Stimulated activated naive B cell treated with anti-CD40 and anti-IgM and Interleukin-4, amounts not matched to agents 10 μg/mL and 1 μg/mL and 100 μg/mL, for 72 hours (primary cell): ENCODE measurements at places on chromosomes 3 and 15.

DNA sequence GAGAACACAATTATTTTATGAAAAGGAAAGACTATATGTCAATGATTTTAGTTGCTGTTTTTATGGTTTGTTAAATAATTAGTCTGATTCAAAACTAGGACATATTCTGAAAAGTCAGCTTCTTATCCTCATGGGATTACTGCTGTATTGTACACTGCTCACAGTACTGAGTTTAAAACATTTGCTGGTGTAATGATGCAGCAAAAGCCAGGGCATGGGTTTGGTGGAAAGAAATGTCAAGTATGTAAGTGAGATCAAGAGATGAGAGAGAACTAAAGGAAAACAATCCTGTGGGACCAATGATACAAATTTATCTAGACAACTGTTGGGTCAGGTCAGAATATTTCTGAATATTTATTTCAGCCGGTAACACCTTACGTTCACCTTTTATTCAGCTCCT, 210.1 kb upstream of the ARHGEF26 start:
- no peak overlapping the region for H3K27ac ChIP-seq
- H3K36me3 ChIP-seq = no peaks in the 10 kb centered on the region
- no peak for DNase-seq
- no peaks in the 10 kb centered on the region for H3K4me1 ChIP-seq
- no peaks in the 10 kb centered on the region for H3K27me3 ChIP-seq
- H3K4me3 ChIP-seq = no peak overlapping the region

DNA sequence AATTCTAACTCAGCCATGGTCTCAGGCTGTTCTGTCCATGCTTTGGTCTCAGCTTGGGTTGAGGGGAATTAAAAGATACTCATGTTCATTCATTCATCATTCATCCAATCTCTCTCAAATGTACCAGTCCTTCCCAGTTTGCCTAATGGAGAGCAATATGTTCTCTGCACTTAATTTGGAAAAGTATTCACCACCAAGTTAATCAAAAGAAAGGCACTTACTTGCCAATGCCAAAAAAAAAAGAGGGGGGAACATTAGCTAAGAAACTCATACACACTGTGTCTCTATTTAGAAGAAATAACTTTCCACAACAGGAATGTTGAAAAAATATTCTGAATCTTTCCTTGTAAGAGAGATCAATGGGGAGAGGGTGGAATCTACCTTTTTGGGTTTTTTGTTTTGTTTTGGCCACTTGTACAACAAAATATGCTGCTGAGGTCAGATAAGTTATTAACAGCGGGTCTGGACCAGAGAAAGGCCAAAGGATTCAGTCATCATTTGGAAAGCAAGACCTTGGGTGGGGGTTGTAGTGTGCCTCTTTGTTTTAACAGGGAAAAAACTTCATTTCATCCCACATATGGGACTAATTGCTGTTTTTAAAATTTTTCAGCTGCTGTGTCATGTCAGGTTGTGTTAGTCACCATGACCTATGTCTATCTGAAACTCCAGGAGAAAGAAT, 152.3 kb downstream of the FBN1 start:
- H3K4me3 ChIP-seq = no peak overlapping the region
- H3K27ac ChIP-seq = no peak overlapping the region
- no peaks in the 10 kb centered on the region for H3K4me1 ChIP-seq
- no peaks in the 10 kb centered on the region for H3K27me3 ChIP-seq
- DNase-seq = no peak
- no peaks in the 10 kb centered on the region for H3K36me3 ChIP-seq

DNA sequence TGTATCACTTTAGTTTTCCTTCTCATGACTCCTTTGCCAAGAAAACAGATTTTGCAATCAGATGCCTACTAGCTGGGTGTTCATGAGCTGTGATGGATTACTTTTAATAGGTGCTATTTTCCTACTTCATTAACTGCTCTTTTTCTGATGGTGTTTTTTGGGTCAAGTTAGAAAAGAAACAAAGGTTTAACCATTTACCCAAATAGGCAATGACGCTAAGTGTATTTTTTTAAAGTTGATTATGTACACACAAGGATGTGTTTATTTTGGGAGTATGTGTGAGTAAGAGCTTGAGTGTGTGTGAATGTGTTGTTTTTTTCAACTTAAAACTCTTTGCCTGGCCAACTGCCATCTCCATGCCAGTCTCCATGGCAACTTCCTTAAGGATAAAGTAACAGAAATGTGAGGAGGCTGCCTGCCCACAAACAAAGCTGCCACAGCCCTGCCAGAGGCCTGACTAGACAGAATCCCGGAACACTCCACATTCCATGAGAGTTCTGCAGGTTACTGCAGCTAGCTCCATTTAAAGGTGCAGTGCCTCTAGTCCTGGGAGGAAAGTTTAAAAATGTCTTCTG, 215.6 kb upstream of the RBMS3 start:
- H3K27me3 ChIP-seq = no peaks in the 10 kb centered on the region
- no peak overlapping the region for H3K27ac ChIP-seq
- H3K4me1 ChIP-seq = no peaks in the 10 kb centered on the region
- H3K36me3 ChIP-seq = no peaks in the 10 kb centered on the region
- no peak overlapping the region for H3K4me3 ChIP-seq
- DNase-seq = no peak

DNA sequence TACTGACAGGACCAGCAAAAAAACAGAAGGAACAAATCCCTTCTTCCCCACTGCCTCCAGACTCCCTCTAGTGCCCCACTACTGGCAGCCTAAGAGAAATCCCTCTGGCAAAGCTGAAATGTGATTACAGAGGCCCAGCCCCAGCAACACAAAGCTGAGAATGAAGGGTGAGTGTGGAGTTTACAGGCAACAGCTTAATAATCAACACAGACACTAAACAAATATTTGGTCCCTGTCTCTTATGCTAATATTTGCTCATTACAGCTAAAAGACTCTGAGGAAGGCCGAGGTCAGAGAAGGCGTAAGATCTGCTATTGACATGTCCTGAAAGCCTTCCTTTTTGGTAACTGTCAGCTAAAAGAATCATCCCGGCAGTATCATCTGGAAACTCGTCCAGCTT, 308.5 kb upstream of the RASGRP1 start:
- DNase-seq = no peak
- H3K4me1 ChIP-seq = no peaks in the 10 kb centered on the region
- no peaks in the 10 kb centered on the region for H3K36me3 ChIP-seq
- no peak overlapping the region for H3K4me3 ChIP-seq
- no peak overlapping the region for H3K27ac ChIP-seq

- peaks cover 41% of the 10 kb centered on the region for H3K4me1 ChIP-seq
- peak overlapping the region; percentile 45 for H3K27ac ChIP-seq
- peaks cover 5% of the 10 kb centered on the region for H3K36me3 ChIP-seq
- peak overlapping the region; percentile 88 for H3K4me3 ChIP-seq
- H3K27me3 ChIP-seq = no peaks in the 10 kb centered on the region
- DNase-seq = no peak
These were observed 2.0 kb downstream of the ATP2C1 start for GRCh38 chr3:130895690-130896488.

DNA sequence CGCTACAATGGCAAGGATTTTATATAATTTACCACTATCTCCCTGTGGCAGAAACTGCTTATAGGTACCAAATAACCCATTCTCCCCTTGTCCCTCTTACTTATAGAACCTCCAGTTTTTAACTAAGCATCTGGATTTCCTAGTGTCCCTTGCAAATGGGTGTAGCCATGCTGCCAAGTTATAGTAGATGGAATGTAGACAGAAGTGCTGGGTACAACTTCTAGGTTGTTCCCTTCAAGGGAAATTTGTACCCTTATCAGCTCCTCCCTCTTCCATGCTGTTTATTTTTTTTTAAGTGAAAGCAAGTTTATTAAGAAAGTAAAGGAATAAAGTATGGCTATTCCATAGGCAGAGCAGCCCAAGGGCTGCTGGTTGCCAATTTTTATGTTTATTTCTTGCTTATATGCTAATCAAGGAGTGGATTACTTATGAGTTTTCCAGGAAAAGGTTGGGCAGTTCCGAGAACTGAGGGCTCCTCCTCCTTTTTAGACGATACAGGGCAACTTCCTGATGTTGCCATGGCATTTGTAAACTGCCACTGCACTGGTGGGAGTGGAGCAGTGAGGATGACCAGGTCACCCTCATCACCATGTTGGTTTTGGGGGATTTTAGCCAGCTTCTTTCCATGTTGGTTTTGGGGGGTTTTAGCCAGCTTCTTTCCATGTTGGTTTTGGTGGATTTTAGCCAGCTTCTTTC, 40.1 kb upstream of the TM4SF19 start:
- peaks cover 52% of the 10 kb centered on the region for H3K36me3 ChIP-seq
- peaks cover 3% of the 10 kb centered on the region for H3K4me1 ChIP-seq
- H3K27ac ChIP-seq = no peak overlapping the region
- no peak for DNase-seq

DNA sequence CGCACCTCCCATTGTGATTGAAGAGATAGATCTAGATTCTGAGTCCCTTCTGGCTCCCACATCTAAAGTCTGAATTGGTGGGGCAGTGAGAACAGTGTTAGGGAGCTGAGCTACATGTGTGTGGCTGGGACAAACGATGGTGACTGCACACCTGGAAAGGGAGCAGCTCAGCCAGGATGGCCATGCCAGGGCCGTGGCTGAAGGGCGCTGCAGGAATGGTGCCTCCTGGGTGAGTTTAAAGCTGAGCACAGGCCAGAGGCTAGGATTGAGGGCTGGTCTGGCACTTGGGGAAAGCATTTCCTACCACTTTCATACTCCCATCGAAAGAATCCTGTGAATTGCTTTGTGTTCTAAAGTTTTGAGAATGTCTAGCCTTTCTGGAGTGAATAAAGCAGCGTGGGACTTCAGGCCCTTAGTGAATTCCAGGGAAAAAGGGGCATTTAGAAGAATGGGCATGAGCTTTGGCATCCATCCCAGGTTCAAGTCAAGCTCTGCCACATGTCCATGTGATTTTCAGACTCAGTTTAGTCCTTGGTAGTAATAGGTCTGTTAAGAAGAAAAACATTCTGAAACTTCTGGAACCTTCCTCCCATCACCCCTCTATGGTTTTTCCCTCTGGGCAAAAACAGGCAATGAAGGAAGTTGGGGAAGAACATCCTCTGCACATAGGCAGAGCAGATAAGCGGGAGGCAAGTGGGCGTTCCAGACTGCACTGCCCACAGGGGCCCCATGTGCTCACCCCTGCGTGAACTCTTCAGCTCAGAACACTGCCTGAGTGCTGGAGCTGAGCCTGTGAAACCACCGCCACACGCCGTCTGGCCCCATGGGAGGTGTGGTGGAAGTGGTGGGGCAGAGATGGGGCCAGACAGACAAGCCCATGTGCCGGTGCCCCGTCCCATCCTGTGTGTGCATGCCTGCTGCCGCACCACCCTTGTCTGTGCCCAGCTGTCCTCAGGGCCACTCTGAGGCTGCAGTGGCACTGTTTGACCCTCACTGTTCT, 12.9 kb upstream of the CPNE9 start:
- no peaks in the 10 kb centered on the region for H3K27me3 ChIP-seq
- DNase-seq = peak; percentile 70
- peak overlapping the region; percentile 2 for H3K4me3 ChIP-seq
- H3K4me1 ChIP-seq = peaks cover 36% of the 10 kb centered on the region
- peaks cover 88% of the 10 kb centered on the region for H3K36me3 ChIP-seq

DNA sequence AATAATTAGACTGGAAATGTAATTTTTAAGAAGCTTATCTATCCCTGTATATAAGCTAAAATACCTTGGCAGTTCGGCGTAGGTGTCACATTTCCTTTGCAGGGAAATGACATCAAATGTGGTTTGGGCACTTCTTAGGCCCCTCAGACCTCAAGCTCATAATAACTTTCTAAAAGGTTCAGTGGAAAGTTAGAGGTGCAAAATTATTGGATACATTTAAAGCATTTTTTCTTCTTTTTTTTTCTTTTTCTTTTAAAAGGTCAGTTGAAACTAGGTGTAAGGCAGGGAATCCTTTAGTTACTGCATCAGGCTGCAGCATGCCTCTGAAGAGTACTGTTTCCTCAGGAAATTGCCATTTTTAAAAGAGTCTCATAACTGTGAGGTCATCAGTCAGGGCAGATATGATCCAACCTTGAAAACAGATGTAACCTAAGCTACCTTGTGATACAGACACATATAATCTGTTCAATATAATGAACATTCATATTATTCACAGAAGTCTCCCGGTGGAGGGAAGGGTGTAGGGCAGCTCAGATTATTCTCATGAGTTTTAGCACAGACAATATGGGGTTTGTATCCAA, 4.8 kb downstream of the SACM1L start:
- peaks cover 2% of the 10 kb centered on the region for H3K27me3 ChIP-seq
- peaks cover 66% of the 10 kb centered on the region for H3K4me1 ChIP-seq
- H3K27ac ChIP-seq = peak overlapping the region; percentile 79

DNA sequence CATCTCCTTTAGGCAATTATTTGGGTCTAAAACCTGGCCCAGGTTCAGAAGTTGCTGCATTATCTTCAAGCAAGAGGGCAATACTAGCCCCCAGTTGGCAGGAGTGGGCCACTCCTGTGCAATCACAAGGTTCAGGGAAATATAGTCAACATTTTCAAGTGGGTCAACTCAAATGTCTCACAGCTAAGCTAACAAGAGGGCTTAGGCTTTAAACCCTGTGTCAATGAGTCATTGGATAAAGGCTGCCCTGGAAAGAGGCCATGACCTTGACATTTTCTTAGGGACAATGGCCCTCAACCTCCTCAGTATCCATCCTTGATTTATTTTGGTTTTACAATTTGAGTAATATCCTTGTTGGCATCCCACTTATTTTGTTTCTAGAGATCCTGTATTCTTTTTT, 73.5 kb upstream of the DCP1A start:
- peaks cover 8% of the 10 kb centered on the region for H3K27me3 ChIP-seq
- no peak for DNase-seq
- no peak overlapping the region for H3K4me3 ChIP-seq
- no peaks in the 10 kb centered on the region for H3K36me3 ChIP-seq
- no peak overlapping the region for H3K27ac ChIP-seq

GRCh38 chr15:48559285-48559684, 86.2 kb downstream of the FBN1 start:
- no peaks in the 10 kb centered on the region for H3K27me3 ChIP-seq
- no peaks in the 10 kb centered on the region for H3K4me1 ChIP-seq
- no peak overlapping the region for H3K27ac ChIP-seq
- no peak for DNase-seq
- no peaks in the 10 kb centered on the region for H3K36me3 ChIP-seq
- H3K4me3 ChIP-seq = no peak overlapping the region

DNA sequence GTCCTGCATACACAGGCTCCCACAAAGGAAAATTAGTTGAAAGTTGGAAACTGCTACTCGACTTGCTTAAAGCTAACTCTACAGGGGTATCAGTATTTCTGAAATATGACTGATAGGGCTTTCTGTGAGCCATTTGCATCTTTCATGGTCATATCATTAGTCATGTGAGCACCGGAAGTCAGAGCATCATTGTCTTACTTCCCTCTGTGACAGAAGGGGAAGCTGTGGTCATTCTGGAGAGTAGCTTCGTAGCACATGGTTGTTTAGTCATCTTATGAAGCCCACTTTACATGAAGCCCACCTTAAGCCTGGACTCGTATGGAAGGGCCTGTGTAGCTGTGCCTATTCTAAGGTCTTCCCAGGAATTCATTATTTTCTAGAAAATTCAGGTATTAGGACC, 69.0 kb downstream of the COL6A5 start:
- H3K36me3 ChIP-seq = no peaks in the 10 kb centered on the region
- no peaks in the 10 kb centered on the region for H3K27me3 ChIP-seq
- H3K4me3 ChIP-seq = no peak overlapping the region
